NCI-H1048 (cell line): ENCODE measurements at places on chromosomes 16 and 17.

- no peak for DNase-seq
Observed at GRCh38 chr16:27801289-27801945, 251.5 kb downstream of the KATNIP start.

DNA sequence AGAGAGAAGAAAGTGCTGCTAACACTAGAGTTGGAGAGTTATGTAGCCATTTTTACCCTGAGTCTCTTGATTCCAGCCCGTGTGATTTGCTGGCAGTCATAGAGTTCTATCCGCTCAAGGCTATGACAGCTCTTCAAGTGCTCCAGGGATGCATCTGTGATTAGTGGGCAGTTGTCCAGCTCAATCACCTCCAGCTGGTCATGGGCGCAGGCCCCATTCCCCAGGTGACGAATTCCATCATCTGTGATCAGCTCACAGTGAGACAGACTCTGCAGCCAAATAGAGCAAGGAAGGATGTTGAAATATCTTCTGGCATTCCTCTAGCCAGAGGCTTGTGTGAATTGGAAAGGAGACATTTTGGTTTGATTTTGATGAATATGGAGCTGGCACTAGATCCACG is 38.4 kb upstream of the STAC2 start:
- DNase-seq = no peak

- DNase-seq = no peak
Observed at GRCh38 chr16:86504315-86505184, 5.8 kb upstream of the FOXF1 start.

- DNase-seq = no peak
Observed at GRCh38 chr16:30721606-30722005, 22.6 kb downstream of the SRCAP start.

GRCh38 chr16:25966172-25967097 is 274.7 kb downstream of the HS3ST4 start:
- DNase-seq = no peak
